ENCODE measurements at places on chromosomes 16 and 17.

GRCh38 chr16:2782583-2783351 is 4.6 kb downstream of the PRSS33 start:
- no peak for DNase-seq

GRCh38 chr17:537133-537532 is 177.5 kb downstream of the VPS53 start:
- DNase-seq: no peak

- DNase-seq: no peak
Measured at GRCh38 chr16:86566966-86567700, 504 bp downstream of the FOXC2 start.

- DNase-seq: no peak
Measured at GRCh38 chr17:71948703-71949422, 172.0 kb upstream of the SOX9 start.

GRCh38 chr16:23504076-23504452 is 6.2 kb downstream of the GGA2 start:
- DNase-seq: no peak

DNA sequence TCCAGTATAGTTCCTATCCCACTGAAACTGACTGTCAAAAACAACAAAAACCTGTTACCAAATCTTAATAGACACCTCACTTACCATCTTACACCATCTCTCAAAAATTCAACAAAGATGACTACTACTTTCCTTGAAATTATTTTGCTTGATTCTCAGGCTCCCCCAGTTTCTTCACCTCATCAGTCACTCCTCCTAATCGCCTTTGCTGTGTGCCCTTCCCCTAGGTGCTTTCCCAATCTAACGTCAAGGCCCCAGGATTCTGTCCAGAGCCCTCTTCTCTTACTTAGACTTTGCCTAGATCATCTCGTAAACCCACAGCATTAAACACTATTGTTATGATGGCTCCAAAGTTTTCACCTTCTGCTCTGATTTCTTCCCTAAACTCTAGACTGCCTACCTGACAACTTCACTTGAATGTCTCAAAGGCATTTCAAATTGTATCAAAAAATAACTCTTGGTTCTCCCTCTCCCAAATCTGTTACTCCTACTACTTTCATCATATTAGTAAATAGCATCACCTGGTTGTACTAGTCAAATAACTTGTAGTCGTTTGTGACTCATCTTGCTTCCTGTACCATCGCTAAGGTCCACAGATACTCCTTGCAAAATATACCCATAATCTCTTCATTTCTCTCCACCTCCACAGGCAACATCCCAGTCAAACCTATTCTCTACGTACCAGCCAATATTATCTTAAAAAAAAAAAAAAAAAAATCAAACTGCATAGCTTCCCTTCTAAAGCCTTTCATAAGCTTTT is 18.0 kb downstream of the C16orf87 start:
- DNase-seq: no peak

DNA sequence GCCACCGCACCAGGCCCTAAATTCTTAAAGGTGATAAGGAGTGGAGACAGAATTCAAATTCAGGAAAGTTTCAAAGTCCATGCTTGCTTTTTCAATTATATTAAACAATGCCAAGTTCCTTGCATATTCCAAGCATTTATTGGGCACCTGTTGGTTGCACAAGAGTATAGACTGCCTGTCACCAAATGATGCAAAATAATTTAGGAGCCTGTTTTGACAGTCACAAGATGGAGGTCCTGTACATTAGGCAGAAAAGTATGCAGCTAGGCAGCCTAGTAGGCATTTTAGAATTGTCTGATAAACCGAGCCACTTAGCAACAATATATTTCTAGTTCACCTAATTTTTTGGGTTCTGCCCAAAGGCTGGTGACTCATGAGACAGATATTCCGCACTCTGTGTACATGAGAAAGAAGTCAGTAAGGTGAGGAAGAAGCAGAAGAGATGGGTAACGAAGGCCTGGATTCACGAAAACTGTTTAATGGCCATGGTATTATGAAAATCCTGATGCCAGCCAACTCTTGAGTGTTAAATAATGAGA is 7.3 kb downstream of the ACACA start:
- no peak for DNase-seq

DNA sequence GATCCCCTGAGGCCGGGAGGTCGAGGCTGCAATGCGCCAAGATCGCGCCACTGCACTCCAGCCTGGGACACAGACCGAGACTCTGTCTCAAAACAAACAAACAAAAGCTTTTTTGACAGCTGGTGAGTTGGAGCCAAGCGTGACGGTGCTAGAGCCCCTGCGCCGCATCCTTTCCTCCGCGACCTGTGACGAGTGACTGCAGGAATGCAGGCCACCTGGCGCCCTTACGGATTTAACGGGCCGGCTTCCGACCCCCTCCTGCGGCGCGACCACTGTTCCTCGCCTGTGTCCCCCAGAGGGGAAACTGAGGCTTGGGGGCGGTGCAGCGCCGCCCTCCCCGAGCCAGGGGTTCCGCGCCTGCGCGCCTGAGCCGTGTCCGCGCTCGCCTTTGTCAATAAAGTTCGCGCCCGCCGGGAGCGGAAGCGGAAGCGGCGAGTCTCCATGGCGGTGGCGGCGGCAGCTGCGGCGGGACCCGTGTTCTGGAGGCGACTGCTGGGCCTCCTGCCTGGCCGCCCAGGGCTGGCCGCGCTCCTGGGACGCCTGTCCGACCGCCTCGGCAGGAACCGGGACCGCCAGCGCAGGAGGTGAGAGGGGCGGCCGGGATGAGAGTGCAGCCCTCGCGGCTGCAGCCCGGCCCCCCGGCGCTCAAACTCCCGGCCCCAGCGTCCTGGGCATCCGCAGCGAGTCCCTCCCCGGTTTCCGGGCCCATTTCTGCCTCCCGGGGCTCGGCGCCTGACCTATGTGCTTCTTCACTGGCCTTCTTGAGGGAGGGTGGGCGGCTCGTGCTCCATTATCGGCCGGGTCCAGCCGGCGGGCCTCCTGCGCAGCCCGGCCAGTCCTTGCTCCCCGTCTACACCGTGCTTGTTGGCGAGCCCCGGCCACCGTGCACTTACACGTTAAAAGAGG is at the start of gene PGS1:
Gene PGS1 (plus strand): TSS at position 425 of the 906 bp plus-strand sequence. CDS start 17 bp downstream, at position 442.
- DNase-seq: peak; percentile 63

GRCh38 chr17:77472468-77473310 is 331.9 kb downstream of the SEC14L1 start:
- no peak for DNase-seq

- no peak for DNase-seq
Measured at GRCh38 chr16:82074019-82074558, 39.0 kb downstream of the HSD17B2 start.

DNA sequence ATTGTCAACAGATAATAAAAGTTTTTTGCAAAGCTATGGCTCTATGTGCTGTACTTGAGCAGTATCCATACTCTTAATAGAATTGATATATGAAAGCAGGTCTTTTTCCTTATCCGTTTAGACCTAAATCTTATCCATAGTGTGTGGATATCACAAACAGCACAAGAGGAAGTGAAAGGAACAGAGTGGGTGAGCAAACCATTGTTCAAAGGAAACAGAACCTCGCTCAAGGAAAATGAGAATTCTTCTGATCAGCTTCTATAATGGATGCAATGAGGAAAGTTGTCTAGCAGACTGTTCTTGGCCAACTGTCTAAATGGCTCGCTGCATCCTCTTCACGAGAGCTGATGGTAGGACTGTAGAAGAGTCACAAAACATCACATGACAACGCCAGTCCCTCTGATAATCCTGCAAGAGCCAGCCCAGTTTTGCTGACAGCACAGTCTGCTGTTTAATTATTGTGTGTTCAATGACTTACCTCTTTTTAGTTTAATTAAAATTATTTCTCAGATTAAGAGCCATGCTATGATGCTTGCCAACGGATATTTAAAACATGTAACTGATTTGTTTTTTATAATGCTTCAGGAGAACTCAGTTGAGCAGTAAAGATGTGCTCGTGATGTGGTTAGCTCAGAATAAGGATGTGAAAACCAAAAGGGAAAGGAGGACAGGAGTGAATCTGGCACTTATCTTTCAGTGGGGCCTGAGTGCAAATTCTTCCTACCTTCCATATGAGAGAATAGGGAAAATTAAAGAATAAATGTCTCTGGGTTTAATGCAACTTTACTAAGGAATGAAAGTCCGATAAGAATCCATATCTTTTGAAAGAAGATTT is 38.5 kb downstream of the WWOX start:
- DNase-seq: no peak

DNA sequence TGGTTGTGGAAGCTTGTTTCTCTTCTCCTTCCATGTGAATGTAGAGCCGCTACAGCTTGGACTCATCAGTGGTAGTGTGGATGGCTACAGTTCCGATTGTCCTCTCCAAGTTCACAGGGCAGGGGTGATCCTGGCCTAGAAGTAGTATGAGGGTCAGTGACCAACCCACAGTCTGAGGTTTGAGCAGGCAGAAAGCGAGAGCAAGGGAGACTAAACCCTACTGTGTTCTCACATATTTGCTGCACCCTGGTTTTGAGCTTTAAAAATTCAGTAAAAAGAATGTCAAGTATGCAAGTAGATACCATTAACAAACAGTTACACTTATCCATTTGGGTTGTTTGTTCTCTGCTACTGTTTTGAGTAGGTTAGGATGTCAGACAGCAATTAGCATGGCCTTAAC is 148.9 kb downstream of the MRTFB start:
- no peak for DNase-seq

DNA sequence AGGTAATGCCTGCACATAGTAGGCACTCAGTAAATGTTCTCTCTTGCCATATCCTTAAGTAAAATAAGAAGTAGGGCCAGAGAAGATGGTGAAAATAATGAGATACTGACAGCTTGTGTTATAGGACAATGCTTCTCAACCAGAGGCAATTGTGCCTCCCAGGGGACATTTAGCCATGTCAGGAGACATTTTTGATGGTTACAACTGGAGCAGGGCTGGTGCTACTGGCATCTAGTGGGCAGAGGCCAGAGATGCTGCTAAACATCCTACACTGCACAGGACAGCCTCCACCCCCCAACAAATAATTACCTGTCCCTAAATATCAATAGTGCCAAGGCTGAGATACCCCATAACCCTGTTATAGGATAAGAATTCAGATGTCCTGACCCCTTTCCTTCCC is 1.7 kb downstream of the RAD51D start:
- DNase-seq: peak; percentile 38

DNA sequence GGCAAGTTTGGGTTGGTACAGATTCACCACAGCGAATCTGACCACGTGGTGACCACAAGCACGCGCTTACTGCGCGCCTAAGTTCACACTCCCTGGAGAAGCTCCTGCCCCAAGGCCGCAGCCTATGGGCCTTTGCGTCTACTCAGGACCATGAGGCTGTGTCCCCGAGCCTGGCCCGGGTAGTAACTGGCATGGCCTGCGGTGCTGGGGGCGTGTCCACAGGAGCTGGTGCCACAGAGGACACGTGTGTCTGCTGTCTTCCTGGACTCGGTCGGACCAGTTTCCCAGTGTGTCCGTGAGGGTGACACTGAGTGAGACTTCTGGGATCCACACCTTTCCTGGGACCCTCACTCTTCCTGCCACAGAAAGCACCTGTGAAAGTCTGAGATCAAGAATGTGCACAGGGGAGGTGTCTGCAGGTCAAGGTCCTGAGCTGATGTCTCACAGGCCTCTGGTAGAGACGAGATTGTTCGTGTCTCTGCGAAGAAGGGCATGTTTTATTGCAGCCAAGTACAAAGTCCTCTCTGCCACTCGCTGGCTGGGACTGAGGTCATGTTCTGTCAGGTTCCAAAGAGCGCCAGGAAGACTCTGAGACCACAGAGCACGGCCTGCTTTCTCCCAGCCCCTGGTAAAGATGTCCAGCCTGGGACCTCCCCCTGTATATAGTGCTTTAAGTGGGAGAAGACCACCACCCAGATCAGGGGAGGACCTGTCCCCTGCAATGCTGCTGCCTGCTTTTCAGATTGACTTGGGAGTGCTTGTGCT is 25.2 kb upstream of the CAPN15 start:
- no peak for DNase-seq

DNA sequence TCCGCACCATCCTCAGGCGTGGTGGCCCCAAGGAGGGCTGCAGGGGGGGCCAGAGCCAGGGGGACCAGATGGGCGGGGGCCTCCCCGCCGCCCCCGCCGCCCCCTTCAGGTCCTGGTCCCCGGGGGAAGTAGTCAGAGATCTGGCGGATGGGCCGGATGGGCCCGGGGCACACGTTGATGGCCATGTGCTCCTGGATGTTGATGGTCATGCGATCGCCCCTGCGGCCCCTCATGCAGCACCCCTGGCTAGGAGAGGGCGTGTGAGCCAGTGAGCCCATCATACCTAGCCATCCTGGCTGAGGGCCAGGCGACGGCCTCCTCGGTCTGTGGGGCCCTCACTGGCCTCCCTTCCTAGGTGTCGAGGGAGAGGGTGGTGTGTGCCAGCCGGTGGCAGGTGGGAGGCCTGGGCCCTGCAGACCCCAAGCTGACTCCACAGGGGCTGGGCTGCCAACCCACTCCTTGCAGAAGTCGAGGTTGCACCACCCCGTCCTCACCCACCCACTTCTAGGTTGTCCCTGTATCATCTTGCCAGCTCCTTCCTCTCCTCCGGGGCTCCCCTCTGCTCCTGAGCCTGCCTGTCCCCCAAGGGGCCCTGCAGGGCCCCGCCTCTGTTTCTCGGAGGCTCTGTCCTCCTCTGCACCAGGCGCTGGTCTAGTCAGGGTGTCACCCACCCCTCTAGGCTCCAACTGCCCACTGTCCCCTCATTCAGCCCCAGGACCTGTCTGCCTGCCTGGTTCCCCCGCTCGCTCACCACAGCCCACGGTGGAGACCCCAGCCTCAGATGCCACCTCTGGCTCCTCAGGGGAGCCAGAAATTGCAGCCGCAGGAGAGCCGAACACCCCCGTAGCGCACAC is 610 bp downstream of the DOC2A start:
- DNase-seq: no peak

- DNase-seq: no peak
Measured at GRCh38 chr16:30950516-30951065, 1.7 kb downstream of the ORAI3 start.

DNA sequence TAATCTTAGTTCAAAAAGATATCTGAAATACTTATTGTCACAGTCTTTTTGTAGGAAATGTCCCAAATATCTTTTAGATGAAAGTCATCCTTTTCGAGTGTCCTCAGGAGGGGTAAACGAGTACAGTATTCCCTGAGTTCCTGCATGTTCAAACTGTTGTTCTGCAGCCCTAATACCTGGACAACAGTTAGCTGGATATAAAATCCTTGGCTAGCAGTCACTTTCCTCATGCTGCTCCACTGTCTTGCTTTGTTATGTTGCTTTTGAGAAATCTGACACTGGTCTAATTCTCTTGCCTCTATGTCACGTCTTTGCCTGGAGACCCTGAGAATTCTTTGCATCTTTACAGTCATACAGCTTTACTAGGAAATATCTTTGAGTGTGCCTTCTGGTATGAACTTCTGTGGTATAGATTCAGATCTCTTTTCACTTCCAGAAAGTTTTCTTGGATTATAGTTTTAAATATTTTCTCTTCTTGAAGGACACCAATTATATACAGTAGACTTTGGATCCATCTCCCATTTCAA is 9.5 kb downstream of the MBTD1 start:
- no peak for DNase-seq

GRCh38 chr16:62021161-62021581 is 15.1 kb downstream of the CDH8 start:
- no peak for DNase-seq

- no peak for DNase-seq
Measured at GRCh38 chr17:48506246-48506645, 24.6 kb downstream of the HOXB1 start.

All from NCI-H460 (cell line).